ENCODE measurements at places on chromosomes 6 and 20. TPM values are rescaled to one million over a fixed set of nuclear protein-coding genes. Genes with fewer than 3 reads are reported as not detected.

The RCAN2 gene
- 2.0 TPM for total RNA-seq

The RIPOR3 gene
- total RNA-seq: 12.2 TPM

The ADGRF1 gene
- 0.19 TPM for total RNA-seq

DNA sequence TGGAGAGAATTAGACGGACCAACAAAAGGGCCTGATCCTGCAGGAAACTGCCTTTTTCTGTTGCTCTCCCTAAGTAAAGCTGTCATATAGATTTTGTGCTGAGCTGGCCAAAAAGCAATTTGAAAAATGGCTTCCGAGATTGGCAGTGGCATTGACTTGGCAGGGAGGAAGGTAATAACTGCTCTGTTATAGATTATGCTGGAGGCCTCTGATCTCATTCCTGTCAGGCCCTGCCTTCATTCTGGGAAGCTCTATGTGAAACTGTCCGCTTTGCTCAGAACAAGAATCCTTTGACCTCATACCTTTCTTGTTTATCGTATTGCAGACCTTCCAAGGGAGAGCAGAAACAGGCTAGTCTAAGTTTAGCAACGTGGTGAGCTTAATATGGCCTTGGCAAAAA, 234.4 kb downstream of the PHACTR1 start:
- DNase-seq: no peak

- no peak for DNase-seq
Observed at GRCh38 chr20:3515379-3516170, 44.8 kb downstream of the ATRN start.

DNA sequence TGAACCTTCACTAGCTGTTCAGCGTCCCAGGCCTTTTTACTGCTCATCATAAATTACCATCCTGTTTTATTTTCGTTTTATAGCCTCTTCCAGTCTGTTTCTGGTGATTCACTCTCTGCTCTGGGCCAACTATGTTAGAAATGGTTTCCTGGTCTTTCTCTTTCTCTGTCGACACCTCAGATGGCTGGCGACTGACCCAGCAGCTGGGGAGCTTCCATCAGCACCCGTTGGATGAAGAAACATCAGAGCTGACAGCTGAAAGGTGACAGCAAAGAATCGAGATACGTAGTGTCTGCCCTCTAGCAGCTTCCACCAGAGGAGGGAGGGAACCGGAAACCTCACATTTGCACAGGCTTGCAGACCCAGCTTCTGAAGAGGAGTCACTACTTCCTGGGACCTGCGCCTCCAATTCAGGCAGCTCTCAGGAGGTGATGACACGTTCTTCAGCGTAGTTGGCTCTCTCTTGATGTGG, 82.9 kb upstream of the MLN start:
- DNase-seq: no peak

GRCh38 chr6:108268845-108269244, 8.0 kb upstream of the SNX3 start:
- DNase-seq: no peak

DNA sequence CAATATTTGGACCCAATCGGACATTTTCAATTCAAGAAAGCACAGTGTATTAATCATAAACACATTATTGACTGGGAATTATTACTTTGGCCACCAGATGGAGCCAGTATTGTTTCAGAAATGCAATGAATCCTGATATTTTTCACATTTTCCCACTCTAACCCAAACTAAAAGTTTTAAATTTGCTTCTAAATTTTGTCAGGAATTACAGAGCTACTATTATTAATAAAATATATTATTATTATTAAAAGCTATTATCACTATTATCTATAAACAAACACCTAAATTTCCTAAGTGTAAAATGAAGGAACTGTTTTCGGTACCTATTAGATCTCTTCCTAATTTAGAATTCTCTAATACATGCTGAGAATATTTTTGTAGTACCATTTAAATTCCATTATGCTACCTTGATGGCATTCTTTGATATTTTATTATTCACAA, 245.3 kb downstream of the OGFRL1 start:
- DNase-seq: no peak

- no peak for DNase-seq
Observed at GRCh38 chr6:157610451-157610999, 212.5 kb upstream of the SNX9 start.
